Activated CD4-positive, alpha-beta T cell treated with anti-CD3 and anti-CD28 coated beads for 36 hours (primary cell): ENCODE measurements at places on chromosomes 12 and 14. TPM values are rescaled to one million over a fixed set of nuclear protein-coding genes. Genes with fewer than 3 reads are reported as not detected.

DNA sequence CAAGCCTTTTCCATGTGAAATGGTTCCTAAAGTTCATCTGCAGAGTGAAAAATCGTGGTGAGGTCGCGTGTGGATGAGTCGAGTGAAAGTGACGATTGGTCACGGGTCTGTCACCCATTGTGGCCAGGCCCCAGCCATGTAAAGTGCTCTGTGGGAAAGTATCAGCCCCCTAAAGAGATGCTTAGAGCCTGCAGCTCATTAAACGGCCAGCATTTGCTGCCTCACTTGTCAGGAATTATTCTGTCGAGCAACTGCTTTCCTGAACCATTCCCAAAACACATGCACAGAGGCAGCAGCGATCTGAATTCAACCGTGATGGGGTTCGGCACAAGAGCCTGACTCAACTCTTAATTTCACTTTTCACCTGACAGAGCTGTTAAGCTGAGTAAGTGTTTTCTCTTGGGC is 16.0 kb downstream of the DBX2 start:
- no peaks in the 10 kb centered on the region for H3K36me3 ChIP-seq
- H3K4me3 ChIP-seq, result no peak overlapping the region
- DNase-seq, result no peak
- no peak overlapping the region for H3K27ac ChIP-seq
- peaks cover 11% of the 10 kb centered on the region for H3K27me3 ChIP-seq
- no peaks in the 10 kb centered on the region for H3K4me1 ChIP-seq

GRCh38 chr12:24709216-24709615 is 239.7 kb downstream of the BCAT1 start:
- no peak for DNase-seq
- no peak overlapping the region for H3K4me3 ChIP-seq
- no peaks in the 10 kb centered on the region for H3K36me3 ChIP-seq
- H3K27ac ChIP-seq, result no peak overlapping the region
- peaks cover 7% of the 10 kb centered on the region for H3K27me3 ChIP-seq
- H3K4me1 ChIP-seq, result peaks cover 22% of the 10 kb centered on the region

- DNase-seq, result no peak
- H3K27me3 ChIP-seq, result no peaks in the 10 kb centered on the region
- H3K4me3 ChIP-seq, result no peak overlapping the region
- peaks cover 11% of the 10 kb centered on the region for H3K36me3 ChIP-seq
- H3K4me1 ChIP-seq, result no peaks in the 10 kb centered on the region
- H3K27ac ChIP-seq, result no peak overlapping the region
These were observed 77.4 kb downstream of the SCARB1 start for GRCh38 chr12:124786061-124786964.

DNA sequence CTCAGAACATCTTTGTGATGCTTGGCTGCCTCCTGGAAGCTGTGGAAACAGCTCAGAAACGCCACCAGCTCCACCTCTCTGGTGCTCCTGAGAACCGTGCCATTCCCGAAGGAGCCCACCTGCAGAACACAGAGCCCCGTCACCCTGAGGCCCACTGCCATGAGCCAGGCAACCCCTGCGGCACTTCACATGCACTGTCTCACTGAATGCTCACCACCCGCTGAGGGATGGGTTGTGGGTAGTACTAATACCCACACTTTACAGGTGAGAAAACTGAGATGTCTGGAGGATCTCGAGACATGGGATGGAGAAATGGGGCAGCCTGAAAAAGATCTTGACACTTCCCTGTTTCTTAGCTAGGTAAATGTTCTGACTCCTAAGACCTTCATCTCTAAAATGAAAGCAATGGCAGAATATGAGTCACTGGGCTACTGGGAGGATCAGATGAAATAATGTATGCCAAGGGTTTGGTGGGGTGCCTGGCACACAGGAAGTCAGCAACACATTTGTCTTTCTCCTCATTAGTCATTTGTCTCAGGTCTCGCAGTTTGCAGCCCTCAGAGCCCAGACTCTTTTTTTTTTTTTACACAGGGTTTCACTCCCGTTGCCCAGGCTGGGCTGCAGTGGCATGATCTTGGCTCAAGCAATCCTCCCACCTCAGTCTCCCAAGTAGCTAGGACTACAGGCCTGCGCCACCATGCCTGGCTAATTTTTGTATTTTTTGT is 5.3 kb downstream of the OASL start:
- peak overlapping the region; percentile 87 for H3K27ac ChIP-seq
- H3K4me3 ChIP-seq, result peak overlapping the region; percentile 46
- H3K27me3 ChIP-seq, result no peaks in the 10 kb centered on the region
- H3K4me1 ChIP-seq, result peaks cover 59% of the 10 kb centered on the region

COCH gene
- total RNA-seq, result 1.1 TPM

GLT1D1 gene
- total RNA-seq, result 0.53 TPM

- H3K27ac ChIP-seq, result no peak overlapping the region
- DNase-seq, result no peak
- no peaks in the 10 kb centered on the region for H3K27me3 ChIP-seq
These were observed 220.0 kb upstream of the EGLN3 start for GRCh38 chr14:34170882-34171281.

MANSC1 gene
- total RNA-seq, result 2.2 TPM

- H3K4me3 ChIP-seq, result no peak overlapping the region
- DNase-seq, result no peak
- H3K4me1 ChIP-seq, result no peaks in the 10 kb centered on the region
- no peaks in the 10 kb centered on the region for H3K27me3 ChIP-seq
- no peak overlapping the region for H3K27ac ChIP-seq
- no peaks in the 10 kb centered on the region for H3K36me3 ChIP-seq
These were observed 63.8 kb downstream of the FAR2 start for GRCh38 chr12:29212682-29213403.
